ENCODE measurements at places on chromosomes 12 and 14.

DNA sequence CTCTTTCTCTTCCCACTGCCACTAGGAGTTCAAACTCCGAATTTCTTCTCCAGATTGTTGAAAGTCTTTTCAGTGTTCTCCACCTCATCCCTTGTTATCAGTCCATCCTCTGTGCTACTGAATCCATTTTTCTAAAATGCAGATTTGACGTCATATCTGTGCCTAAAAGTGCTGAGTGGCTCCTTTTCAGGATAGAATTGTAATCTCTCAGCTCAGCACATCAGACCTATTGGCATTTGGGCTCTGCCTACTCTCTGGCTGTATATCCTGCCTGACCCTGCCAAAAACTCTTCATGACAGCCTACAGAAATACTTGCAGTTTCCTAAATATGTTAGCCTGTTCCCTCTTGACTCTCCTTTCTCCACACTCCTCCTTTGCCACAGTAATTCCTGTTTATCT, 1.1 kb upstream of the RABGGTA start:
- no peak for DNase-seq

GRCh38 chr14:72383865-72384264, 451.6 kb downstream of the RGS6 start:
- DNase-seq: no peak

DNA sequence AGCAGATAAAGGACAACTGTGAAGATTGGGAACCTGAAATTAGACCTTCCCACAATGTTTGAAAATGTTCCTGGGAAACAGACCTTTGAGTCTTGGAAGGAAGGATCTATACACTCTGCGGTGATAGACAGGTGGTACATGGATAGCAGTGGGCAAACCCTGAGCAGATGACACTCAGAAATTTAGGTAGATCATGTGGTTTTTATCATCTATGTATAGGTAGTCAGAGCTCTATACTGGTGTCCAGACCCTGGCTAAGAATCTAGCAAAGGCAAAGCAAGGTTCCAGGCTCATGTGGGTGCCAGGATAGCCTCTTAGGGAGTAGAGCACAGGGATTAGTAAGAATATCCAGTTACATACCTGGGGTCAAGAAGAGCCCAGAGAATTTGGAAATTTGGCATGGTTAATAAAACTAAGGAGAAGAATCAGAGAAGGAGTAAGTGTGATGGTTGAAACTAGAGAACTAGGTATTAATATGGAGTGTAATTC, 331.2 kb upstream of the FBXO33 start:
- DNase-seq: no peak

DNA sequence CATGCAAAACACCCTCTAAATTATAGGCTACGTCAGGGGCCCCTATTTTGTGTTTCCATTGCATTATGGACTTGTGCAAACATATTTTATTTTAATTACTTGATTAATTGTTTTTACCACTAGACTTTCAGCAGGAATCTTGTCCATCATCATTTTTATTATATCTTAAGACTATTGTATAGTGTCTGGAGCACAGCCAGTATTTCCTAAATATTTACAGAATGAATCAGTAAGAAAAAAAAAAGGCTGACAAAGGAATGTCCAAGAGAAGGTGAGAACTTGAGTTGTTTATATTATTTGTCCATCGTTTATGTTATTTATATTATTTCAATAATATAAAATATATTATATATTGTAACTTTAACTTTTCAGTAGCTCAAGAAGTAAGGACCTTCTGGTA, 664.7 kb downstream of the SLC6A15 start:
- no peak for DNase-seq

DNA sequence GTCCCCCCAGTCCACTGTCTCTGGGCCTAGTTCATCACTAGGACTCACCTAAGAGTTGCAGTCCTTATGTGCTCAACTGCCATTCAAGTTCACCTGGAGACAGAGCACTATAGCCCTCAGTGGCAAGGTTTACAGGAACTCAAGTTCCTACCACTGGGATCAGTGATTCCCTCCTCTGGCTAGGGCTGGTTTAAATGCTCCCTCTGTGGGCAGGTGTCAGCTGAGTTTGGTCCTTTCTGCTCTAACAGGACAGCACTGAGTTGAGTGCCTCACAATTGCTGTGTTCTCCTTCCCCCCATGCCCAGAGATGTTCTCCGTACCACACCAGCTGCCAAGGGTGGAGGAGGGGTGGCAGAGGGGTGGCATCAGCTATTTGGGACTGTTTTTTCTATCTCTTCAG, 20.8 kb upstream of the SAV1 start:
- DNase-seq: no peak

- peak; percentile 69 for DNase-seq
Measured at GRCh38 chr14:76937181-76938091, 91.1 kb downstream of the IRF2BPL start.

DNA sequence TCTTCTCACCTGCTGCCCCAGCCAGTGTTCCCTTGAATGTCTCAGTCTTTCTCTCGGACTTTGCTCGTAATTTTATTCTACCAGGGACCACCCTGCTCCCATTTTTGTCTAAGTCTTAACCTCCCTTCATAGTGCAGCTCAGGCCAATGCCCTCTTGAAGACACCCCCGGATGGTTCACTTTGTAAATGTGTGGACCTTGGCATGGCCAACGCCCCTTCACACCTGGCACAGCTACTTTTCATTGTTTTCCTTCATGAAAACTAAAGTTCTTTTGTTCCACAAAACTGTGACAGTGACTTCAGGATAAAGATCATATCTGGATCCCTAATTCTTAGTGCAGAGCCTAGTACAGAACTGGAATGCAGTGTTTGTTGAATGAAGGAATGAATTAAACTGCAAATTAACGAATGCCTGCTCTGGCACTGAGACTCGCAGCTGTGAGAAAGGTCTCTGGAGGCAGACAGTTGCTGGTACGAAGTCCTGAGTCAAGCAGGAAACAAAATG, 3.5 kb upstream of the RNASE4 start:
- peak; percentile 68 for DNase-seq

- DNase-seq: no peak
Measured at GRCh38 chr12:13146336-13146938, 43.0 kb upstream of the GSG1 start.

DNA sequence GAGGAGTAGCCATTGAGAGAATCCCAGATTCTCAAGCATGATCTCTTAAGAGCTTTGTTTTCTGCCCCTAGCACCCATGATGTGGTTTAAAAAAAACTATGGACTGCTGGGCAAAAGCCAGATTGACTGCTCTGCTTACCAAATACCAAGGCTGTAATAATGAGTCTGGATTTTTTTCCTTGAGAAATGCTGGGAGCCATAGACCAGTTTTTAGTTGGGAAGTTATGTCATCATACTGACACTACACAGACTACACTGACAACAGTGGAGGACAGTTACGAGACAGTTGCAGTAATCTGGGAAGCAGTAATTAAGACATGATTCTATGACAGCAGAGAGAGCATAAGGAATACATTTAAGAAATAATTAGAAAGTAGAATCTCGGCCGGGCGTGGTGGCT, 35.8 kb downstream of the SPATA7 start:
- DNase-seq: no peak

DNA sequence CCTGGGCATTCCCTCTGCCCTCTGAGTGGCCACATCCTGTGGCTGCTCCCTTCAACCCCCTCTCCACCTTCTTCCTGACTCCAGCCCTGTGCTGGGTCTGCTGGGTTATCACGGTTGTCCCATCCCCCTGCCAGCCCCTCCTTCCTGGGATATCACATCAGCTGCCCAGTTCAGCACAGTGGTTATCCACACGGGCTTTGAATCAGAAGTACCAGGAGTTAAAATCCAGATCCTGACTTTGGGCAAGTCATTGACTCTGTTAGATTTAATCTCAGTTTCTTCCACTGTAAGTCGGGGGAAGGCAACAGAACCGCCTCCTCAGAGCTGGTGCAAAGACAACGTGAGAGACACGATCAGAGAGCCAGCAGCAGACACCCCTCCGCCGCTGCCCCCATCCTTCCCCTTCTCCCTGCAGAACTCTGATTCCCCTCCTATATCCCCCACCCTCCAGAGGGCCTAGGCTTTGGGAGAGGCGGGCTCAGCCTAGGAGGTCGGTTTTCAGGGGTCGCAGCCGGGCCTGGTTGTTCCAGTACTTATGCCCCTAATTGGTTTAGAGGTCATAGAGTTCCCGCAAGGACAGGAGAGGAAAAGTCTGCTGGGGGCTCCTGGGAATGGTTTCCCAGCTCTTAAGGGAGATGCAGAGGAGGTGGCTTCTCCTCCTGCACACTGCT, 42.5 kb downstream of the PRIMA1 start:
- no peak for DNase-seq

DNA sequence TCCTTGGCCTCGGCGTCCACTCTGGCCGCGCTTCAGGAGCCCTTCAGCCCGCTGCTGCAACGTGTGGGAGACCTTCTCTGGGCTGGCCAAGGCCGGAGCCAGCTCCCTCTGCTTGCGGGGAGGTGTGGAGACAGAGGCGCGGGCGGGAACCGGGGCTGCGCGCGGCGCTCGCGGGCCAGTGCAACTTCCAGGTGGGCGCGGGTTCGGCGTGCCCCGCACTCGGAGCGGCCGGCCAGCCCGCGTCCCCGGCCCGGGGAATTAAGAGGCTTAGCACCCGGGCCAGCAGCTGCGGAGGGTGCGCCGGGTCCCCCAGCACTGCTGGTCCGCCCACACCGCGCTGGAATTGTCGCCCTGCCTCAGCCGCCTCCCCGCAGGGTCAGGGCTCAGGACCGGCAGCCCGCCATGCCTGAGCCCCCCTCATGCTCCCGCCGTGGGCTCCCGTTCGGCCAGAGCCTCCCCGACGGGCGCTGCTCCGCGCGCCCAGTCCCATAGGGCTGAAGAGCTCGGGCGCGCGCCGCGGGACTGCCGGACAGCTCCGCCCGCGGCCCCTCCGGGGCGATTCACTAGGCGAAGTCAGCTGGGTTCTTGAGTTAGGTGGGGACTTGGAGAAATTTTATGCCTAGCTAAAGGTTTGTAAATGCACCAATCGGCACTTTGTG, 673.9 kb downstream of the SLC16A7 start:
- DNase-seq: no peak

DNA sequence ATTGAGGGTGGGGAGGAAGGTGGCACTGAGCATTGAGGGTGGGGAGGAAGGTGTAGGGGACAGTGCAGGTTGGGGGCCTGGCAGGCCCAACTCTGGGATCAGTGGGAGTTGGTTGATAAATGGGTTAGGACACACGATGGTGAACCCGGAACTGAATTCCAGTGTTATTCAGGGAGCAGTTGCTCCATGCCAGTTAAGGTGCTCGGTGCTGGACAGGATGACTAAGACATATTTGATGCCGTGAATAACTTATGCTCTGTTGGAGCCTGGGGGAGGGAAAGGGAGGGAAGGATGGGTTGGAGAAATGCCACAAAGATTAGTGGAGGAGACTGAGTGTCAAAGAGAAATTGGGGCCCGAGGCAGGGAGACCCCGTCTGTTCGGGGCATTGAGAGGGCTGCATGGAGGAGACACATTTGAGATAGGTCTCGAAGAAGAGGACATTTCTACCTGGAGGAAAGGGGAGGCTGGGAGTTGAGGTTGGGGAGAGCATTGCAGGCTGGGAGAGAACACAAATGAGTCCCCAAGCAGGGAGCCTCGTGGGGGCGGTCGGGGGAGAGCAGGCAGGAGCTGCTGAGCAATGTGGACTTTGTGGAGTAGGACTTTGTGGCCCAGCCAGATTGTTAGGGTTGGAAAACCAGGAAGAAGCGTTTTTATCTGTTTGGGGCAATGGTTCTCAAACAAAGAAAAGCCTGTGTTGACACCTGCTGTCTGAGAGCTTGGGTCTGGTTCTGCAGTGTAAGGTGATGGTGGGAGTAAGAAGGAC, 65.3 kb downstream of the IQSEC3 start:
- no peak for DNase-seq

DNA sequence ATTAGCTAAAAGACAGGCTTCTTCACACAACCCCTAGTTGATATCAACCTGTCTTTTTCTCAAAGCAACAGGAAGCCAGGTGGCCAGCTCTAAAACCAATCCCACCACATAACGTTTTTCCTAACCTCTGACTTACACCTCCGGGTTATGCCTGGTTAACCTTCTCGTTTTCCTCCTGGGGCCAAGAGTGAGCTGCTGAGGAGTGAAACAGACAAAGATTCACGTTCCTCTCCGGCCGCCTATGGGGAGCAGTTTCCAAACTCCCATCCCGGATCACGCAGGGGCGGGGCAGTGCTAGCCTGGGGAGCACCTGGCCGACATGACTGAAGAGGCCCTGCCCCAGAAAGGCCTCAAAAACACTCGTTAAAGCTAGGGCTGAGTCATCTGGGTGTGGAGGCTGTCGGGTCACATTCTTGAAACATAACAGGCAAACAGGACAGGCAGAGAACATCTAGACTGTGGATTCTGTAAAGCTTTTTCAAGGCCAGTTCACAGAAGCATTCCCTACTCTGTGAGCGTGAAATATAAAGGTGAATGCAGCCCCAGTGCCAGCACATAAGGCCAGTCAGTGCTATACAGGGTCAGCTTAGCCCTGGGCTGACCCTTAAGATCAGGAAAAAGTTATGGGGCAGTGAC, 25.9 kb upstream of the LGALS3 start:
- DNase-seq: peak; percentile 75

- DNase-seq: no peak
Measured at GRCh38 chr12:118846416-118846815, 134.9 kb upstream of the SRRM4 start.

DNA sequence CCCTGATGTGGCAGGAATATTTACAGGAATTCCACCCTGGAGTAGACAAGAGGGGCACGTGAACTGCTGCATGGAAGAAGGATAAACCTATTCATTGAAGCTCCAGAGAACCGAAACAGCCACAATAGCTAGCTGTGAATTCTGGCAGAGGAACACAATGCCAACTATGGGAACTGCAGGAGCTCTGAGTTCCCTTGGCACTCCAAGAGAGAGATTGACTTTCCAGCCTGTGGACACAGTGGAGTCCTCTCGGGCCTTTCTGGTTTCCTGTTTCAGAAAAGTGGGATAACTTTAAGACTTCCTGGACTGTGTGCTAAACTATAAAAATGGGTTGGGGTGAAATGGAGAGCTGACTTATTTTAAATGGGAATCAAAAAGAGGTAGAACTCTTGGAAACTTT, 11.9 kb downstream of the CACNA2D4 start:
- DNase-seq: no peak

DNA sequence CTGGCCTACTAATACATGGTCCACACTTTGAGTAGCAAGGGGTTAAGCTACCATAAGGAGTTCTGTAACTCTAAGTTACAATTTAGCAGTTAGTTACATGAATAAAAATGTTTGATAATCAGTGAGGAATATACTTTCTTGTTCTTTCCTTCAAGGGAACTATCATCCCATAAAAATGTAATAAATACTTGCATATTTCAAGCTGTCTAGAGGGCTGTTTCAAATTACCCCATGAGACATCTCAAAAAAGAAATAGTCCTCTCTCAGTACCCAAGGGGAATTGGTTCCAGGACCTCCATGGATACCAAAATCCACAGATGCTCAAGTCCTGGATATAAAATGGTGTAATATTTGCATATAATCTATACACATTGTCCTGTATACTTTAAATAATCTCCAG, 48.7 kb upstream of the GNG2 start:
- DNase-seq: no peak
